Liver (tissue), 10 donors: ENCODE measurements at places on chromosomes 3 and 15. TPM values are rescaled to one million over a fixed set of nuclear protein-coding genes. Genes with fewer than 3 reads are reported as not detected.

Gene GOLGA6D
- total RNA-seq = 0.05 TPM

DNA sequence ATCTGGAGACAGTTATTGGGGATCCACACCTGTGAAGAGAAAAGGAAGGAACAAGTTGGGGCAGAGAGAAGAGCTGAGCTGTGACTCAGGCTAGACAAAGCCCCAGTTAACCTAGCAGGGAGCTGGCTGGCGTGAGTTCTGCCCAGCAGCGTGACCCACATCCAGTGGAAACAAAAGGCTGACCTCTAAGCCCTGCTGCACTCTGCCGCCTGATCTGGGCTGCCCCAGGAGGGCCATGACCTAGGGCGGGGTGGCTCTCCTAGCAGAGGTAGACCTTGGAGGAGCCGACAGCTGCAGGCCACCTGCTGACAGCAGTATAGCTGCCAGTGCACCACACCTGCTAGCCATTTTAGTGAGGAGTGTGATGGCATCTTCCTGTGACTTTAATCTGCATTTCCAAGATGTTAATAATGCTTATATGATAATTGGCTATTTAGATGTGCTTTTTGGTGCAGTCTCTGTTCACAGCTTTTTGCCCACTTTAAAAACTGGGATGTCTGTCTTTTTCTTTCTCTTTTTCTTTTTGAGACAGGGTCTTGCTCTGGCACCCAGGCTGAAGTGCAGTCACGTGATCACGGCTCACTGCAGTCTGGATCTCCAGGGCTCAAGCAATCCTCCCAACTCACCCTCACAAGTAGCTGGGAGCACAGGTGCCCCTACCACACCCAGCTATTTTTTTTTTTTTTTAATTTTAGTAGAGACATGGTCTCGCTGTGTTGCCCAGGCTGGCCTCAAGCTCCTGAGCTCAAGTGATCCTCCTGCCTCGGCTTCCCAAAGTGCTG lies 78.1 kb downstream of the LSM3 start:
- H3K27ac ChIP-seq = no peak overlapping the region
- H3K27me3 ChIP-seq = no peaks in the 10 kb centered on the region
- H3K4me3 ChIP-seq = no peak overlapping the region
- H3K36me3 ChIP-seq = no peaks in the 10 kb centered on the region
- no peak for DNase-seq
- H3K4me1 ChIP-seq = no peaks in the 10 kb centered on the region

DNA sequence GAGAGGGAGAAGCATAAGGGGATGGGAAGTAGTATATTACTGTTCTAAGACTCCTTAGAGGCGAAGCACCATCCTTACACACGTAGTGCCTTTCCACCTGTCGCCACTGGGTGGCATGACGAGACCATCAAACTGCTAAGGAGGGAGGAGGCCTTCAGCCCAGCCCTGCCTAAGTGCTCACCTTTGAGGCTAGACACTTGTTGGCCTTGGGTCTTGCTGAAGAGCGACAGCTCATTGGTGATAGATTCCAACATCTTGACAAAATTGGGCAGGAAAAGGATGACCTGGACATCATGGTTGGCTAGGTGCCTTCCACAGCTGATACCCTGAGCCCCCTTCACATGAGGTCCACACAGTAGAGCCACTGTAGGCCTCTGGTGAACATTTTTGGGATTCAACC lies 19.6 kb downstream of the CLK3 start:
- peaks cover 15% of the 10 kb centered on the region for H3K4me1 ChIP-seq
- no peak overlapping the region for H3K4me3 ChIP-seq
- H3K27ac ChIP-seq = no peak overlapping the region
- H3K27me3 ChIP-seq = no peaks in the 10 kb centered on the region
- peaks cover 13% of the 10 kb centered on the region for H3K36me3 ChIP-seq
- peak; percentile 77 for DNase-seq

DNA sequence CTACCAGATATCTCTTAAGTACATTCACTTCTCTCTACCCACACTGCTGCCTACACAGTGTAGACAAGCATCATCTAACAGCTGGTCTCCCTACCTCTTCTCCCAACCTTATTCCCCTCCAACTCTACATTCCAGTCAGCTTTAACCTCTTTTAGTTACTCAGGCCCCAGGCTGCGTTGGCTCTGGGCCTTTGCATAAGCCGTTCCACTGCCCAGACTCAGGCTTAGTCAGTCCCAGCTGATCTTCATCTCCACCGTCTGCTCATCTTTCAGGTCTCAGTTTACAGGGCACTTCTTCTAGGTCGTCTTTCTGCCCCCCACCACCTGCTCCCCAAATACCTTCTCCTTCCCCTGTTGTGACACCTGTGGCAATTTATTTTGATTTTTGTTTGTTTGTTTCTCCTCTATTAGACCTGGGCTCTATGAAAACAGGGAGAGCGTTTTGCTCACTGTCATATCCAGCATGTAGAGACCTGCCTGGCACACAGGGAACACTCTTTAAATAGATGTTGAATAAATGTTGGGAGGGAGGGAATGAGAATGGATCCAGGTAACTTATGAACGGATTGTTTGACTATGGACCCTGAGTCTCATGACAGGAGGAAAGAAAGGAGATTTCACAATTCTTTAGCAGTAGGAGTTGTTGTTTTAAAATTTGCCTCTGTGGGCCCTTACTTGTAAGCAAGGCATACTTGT lies 11.1 kb downstream of the SLC27A2 start:
- no peaks in the 10 kb centered on the region for H3K27me3 ChIP-seq
- DNase-seq = no peak
- H3K27ac ChIP-seq = no peak overlapping the region
- peaks cover 11% of the 10 kb centered on the region for H3K36me3 ChIP-seq
- no peak overlapping the region for H3K4me3 ChIP-seq

DNA sequence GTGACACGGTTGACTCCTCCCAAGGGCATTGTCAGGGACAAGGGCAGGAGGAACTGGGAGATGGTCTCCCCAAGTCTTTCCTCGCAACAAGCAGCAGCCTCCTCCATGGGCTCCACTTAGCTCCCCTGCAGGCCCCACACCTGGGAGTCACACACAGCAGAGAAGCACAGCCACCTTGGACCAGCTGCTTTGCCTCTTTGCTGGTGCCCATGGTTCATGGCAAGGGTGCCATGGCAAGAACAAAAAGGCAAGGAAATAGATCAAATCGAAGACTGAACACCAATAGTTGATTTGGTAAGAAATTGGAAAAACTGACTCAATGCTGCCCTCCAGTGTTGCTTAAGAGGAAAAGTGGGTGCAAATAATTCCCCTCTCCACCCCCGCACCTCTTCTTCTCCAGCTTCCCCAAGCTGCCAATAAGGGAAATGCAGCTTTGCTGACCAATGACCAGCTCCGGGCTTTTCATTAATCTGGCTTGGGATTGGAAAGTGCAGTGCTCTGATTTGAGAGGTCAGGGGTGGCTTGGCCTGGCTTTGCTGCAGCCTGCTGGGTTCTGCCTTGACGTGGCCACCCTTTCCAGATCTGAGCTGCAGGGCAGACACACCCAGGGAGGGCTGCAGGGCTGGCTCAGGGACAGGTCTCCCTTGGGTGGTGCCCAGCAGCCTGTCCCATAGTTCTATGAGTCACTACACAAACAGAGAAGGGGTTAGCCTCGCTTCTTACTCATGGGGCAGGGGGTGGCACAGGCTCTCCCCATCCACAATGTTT lies 162.0 kb downstream of the KLF13 start:
- H3K27me3 ChIP-seq = no peaks in the 10 kb centered on the region
- H3K4me1 ChIP-seq = peaks cover 20% of the 10 kb centered on the region
- H3K27ac ChIP-seq = peak overlapping the region; percentile 66
- DNase-seq = peak; percentile 50

DNA sequence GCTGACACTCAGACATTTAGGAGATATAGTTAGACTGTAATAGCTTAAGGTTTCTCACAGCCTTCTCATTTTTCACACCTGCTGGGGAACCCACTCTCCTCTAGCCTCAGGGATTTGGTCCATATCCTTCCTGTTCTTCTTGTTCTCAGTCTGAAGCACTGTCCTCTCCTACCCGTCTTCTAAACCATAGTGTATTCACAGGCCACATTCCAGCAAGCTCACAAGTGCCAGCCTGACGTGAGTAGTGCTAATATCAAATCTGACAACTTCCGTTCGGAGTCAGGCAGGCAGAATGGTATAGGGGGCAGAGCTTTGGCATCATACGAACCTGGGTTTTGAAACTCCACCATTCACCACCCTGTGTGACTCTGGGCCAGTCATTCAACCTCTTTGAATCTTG lies 6.9 kb upstream of the CA12 start:
- no peak for DNase-seq
- H3K4me1 ChIP-seq = peaks cover 3% of the 10 kb centered on the region
- H3K36me3 ChIP-seq = no peaks in the 10 kb centered on the region
- H3K27me3 ChIP-seq = no peaks in the 10 kb centered on the region

DNA sequence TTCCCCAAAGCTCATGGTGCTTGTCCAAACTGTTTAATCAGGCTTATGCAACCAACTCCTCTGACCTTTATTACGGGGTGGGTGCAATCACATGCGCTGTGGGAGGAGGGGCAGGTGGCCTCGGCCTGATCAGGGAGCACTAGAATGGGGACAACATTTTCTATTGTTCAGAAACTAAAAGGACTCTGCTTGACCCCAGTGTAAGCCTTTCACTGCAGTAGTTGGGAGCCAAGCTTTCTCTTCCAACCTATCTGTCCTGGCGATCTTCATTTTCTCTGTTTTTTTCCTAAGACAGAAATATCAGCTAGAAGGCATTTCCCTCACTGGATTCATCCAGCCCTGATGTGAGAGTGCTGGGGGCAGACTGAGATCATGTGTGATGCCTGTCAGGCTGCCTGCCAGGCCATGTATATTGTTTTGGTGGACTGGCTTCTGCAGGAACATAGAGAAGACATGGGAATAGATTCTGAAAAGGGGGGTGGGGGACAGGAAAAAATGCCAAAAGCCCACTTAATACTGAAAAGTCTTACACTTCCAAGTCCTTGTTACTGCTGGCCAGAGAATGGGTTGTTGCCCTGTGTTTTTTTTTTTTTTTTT lies 627.0 kb upstream of the TBL1XR1 start:
- peak; percentile 57 for DNase-seq
- no peak overlapping the region for H3K4me3 ChIP-seq
- H3K36me3 ChIP-seq = no peaks in the 10 kb centered on the region
- peak overlapping the region; percentile 94 for H3K27ac ChIP-seq

DNA sequence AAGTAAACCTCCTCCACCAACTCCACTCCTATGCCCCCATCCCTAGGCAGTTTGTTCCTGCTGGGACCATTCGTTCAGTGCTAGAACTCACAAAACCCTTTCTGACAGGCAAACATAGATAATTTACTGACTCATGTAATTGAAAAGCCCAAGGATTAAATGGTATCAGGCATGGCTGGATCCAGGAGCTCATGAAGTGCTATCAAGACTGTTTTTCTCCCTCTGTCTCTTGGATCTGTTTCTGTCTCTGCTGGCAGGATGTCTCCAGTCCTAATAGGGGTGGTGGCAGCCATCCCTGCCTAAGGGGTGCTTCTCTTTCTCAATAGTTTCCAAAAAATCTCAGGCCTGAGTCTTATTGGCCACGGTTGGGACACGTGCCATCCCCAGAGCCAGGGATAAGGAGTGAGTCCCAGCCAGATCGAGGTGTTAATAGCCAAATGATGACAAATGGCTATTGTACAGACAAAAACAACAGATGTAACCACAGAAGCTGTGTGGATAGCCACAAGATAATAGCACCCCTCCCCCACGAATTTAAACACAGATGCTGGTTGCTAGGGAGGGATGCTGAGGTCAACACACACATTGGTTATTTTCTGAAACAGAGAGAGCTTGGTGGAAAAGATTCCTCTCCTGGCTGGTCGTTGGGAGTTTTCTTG lies 168.6 kb downstream of the SHQ1 start:
- no peaks in the 10 kb centered on the region for H3K27me3 ChIP-seq
- H3K4me1 ChIP-seq = no peaks in the 10 kb centered on the region
- H3K4me3 ChIP-seq = no peak overlapping the region
- no peak overlapping the region for H3K27ac ChIP-seq
- no peaks in the 10 kb centered on the region for H3K36me3 ChIP-seq

DNA sequence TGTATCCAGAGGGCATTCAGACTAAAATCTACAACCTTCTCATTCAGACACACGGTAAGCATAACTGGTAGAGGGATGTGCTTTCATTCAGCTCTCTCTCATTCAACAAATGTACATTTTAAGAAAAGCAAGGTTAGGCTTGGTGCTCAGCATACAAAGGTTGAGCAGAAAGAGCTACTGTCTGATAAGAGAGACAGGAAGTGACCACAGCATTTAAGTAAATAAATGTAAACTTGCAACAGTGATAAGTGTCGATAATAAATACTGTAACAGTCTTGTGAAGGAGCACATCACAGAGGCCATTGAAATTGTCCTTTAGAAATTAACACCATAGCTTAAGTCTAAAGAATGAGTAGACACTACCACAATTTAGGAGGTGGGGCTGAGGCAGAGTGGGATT lies 3.4 kb downstream of the CD96 start:
- no peak for DNase-seq
- no peaks in the 10 kb centered on the region for H3K36me3 ChIP-seq
- no peaks in the 10 kb centered on the region for H3K27me3 ChIP-seq
- H3K4me3 ChIP-seq = no peak overlapping the region
- no peak overlapping the region for H3K27ac ChIP-seq
- no peaks in the 10 kb centered on the region for H3K4me1 ChIP-seq

GRCh38 chr3:134104031-134104430 lies 74.3 kb upstream of the SLCO2A1 start:
- H3K27me3 ChIP-seq = no peaks in the 10 kb centered on the region
- no peaks in the 10 kb centered on the region for H3K36me3 ChIP-seq
- H3K4me1 ChIP-seq = no peaks in the 10 kb centered on the region
- DNase-seq = no peak
- H3K27ac ChIP-seq = no peak overlapping the region
- no peak overlapping the region for H3K4me3 ChIP-seq
